NCI-H1417 treated with DMSO at 0.1 percent for 48 hours (cell line): ENCODE measurements at places on chromosomes 7 and 10.

GRCh38 chr10:57145548-57145947 is 784.5 kb upstream of the ZWINT start:
- no peak for DNase-seq

- DNase-seq: no peak
Measured at GRCh38 chr10:125679436-125679835, 3.5 kb downstream of the TEX36 start.

DNA sequence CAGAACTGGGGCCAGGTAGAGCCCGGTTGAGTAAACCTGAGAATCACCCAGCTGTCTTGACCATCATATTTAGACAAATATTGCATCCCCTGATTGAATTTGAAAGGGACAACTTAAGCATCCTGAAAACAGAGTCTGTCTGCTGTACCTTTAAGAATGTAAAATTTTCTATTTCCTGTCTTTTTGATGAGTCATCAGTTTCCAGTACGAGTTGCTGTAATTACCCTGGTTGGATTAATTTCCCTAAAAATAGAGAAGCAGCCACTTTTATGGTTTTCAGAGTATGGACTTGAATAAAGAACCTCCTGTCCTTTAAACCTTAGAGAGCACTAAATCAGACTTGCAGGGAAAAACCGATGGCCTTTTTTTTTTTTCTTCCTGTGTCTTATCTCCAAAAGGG is 164.6 kb upstream of the SH2B2 start:
- no peak for DNase-seq

DNA sequence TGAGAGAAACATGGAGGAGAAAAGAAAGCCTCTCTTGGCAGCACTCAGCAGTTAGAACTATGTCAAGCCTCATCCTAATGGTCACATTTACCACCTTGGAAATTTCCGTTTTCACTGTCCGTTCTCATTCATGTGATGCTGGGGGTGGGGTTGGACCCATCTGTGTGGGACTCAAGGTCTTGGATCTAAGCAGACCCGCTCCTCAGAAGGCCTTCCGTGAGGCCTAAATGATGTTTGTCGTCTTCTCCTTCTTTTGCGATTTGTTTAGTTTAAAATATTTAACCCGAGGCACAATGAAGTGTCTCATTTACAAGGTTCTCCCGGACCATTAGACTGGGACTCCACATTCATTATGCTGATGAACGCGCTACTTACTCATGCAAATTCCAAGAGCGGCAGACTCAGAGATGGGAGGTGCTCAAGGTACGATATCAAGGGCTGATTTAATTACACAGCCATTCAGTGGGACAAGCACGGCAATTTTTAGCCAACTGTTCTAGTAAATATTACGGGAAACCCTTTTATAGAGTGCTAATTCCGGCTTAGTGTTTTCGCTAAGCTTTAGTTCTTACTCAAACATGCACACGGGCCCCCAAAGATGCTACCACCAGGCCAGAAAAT is 109.1 kb upstream of the EFCAB10 start:
- DNase-seq: no peak

DNA sequence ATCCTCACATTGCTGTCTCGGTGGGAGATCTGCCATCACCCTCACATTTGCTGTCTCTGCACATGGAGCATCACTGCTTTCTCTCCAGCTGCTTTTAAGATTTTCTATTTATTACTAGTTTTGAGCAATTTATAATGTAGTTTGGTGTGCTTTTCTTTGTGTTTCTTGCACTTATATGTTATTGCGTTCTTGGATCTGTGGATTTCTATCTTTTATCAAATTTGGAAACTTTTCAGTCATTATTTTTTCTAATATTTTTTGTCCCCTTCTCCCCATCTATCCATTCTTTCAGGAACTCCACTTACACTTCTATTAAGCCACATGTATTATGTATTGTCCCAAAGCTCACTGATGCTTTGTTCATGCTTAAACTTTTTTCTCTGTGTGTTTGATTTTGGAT is 108.9 kb downstream of the FOXL3 start:
- DNase-seq: no peak
